ENCODE measurements at places on chromosomes 6 and 20.

- DNase-seq = no peak
Measured at GRCh38 chr6:150866991-150867501, 1.5 kb downstream of the MTHFD1L start.

DNA sequence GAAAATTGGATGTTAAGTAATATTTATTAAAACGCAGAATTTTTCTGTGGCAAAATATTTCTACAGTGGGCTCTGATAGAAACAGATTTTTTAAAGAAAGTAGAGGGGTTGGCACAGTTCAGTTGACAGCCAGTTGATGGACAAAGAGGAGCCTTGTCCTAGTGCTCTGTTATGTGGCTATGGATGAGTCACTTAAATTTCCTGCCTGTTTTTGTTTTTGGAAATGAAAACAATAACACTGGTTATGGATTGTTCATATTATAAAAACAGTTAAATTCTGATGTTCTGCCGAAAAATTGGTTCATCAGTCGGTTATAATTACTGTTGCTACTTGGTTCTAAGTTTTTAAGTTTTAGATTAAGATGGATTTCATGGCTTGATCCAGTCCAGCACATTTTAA is 42.8 kb downstream of the MYO6 start:
- DNase-seq = no peak

- no peak for DNase-seq
Measured at GRCh38 chr20:31617432-31618104, 12.5 kb downstream of the ID1 start.

DNA sequence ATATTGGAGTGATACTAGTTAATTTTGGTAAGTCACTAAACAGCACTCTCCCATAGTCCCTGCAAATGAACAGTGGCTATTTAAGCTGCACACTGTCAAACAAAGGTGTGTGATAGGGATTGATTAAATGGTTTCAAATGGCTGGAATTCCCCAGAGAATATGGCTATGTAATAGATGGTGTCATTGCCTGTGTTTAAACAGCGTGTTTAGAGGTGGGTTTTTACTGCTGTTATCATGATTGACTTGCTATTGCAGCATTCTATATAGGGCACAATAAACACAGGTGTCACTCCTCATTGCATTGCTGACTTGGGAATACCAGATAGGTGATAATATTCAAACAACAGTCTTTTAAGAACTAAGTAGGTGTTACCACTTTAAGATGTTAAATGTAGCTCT is 171.7 kb upstream of the MAN1A1 start:
- DNase-seq = no peak

- no peak for DNase-seq
Measured at GRCh38 chr6:117591405-117591804, 10.9 kb downstream of the GOPC start.

DNA sequence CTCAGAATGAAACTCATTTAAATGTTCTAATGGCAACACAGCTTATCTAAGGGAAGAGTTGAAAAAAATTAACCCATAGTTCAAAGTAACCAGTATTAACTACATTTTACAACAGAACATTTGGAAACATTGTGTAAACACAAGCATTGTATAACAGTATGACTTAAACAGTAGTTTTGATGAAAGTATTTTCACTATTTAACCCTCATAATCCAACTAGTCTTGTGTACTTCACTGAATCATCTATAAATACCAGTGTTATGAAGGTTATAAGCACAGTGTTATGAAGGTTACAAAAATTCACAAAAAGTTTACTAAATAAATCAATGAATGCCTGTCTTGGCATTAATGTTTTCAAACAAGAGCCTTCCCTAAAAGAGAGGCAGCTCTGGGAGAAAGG is 66.5 kb downstream of the REV3L start:
- DNase-seq = no peak

GRCh38 chr6:25536781-25537180 is 115.2 kb upstream of the SCGN start:
- no peak for DNase-seq

DNA sequence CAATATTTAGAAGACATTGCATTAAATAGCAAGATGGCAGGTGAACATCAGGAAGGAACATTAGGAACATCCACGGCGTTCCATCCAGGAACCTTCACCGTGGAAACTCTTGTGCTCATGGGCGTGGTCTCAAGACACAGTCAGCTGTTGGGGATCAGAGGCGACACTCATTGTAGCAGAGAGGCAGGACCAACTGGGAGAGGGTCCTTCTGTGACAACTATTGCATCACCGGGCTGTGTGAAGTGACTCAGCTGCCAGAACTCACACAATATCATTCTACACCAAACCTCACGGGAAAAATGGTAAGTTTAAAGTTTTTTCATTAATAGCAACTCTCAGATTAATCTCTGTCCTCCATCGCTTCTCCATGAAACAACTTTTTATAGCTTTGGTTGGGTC is 334.8 kb upstream of the SULF2 start:
- DNase-seq = no peak

DNA sequence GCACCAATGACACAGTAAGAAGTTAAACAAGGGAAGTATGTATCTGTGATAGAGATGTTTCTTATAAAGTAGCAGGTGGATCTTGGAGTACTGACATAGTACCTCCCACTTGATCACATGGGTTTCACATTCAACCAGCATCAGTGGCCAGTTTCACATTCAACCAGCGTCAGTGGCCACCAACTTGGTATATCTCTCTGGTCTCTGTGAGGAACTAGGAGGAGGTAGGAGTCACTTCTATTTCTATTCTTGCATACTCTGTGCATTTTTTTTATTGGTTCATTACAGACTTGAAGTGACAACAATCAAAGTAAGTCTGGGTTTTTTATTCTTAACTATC is 200.3 kb upstream of the SIM1 start:
- DNase-seq = no peak

DNA sequence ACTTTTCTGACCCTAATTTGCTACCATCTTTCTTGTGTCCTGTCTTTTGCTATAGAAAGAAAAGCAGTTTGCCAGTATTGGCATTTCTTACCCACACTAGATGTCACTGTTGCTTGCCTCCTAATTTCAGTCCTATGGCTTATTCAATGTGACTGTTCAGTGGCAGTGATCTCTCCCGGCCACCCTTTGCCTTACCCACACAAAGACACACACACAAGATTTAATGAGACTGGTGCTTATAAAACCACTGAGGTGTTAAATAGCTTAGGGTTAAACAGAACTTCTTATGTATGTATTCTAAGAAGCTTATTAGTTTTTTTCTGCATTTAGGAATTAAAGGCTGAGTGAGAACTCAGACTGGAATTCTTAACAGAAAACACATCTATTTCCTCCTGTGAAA is 233.6 kb upstream of the ASCC3 start:
- peak; percentile 14 for DNase-seq

GRCh38 chr20:10201321-10201870 is 17.2 kb upstream of the SNAP25 start:
- DNase-seq = no peak

DNA sequence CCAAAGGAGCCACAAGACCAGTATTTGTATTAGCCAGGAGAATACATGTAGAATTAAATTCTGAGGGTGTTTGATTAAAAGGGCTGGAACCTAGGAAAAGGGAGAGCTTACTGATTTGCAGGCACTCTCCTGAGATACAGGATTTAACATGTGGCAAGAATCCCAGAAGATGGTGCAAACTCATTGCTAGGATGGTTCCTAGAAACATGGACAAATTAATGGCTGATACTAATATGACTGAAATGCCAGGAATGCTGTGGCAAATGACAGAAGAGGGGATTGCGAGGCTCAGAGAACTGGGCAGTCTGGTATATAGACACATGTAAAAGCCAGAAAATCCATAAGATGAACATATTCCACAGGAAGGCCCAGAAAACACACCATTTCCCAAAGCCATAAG is 118.1 kb downstream of the RWDD2A start:
- DNase-seq = no peak

- DNase-seq = no peak
Measured at GRCh38 chr20:10673176-10673841, 490 bp downstream of the JAG1 start.
